ENCODE measurements at places on chromosomes 2 and 18.

GRCh38 chr18:50806208-50806616 lies 13.6 kb downstream of the MRO start:
- DNase-seq = no peak

GRCh38 chr2:121524685-121525425 lies 5.8 kb upstream of the RNU4ATAC start:
- DNase-seq = no peak

DNA sequence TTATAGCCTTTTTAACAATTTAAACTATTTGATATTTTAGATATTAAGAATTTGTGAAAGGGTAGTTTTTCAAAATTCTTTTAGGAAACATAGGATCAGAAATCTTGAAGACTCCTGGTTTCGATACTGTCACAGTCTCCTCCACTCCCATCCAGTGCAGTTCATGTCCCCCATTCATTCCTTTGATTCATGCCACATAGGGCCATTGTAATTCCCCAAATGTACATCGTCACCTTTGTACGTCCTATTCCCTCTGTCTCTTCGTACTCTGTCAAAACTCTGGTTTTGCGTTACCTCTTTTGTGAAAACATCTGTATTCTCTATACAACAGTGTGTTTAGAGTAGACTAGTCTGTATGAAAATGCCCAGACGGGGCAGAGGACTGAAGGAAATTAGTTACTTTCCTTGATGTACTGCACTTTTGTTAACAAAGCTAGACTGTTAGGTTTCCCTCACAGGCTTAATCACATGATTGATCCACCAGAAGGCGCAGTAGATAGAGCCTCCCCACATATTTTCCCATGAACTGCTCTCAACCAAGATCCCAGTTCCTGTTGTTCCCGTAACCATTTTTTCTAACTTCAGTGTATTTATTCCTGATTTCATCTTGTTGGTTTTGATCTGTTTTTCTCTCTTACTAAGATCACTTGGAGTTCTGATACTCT lies 2.5 kb downstream of the MRPL35 start:
- no peak for DNase-seq

DNA sequence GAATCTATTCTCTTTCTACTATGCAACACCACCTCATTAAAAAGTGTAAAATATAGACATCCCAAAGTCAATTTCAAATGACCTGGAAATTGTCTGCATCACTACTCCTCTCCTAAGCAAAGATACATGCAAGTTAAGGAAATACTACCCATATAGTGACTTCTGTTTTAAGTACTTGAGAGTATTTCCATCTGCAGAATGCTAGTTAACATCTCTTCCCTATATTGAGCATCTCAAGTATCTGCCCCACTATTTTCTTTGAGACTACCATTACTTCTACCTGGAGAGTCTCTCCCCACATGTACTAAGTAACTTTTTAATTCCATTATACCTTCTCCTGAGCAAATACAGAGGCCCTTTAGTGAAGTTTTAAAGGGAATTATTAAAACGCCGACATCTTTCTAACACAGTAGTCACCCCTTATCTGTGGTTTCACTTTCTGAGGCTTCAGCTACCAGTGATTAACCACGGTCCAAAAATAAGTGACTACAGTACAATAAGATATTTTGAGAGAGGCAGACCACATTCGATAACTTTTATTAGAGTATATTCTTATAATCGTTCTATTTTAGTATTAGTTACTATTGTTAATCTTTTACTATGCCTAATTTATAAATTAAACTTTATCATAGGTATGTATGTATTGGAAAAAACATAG lies 21.8 kb downstream of the CWC22 start:
- DNase-seq = no peak

GRCh38 chr18:48982266-48982665 lies 31.5 kb upstream of the SMAD7 start:
- DNase-seq = no peak

- no peak for DNase-seq
Measured at GRCh38 chr18:49754866-49755265, 58.5 kb downstream of the ACAA2 start.

DNA sequence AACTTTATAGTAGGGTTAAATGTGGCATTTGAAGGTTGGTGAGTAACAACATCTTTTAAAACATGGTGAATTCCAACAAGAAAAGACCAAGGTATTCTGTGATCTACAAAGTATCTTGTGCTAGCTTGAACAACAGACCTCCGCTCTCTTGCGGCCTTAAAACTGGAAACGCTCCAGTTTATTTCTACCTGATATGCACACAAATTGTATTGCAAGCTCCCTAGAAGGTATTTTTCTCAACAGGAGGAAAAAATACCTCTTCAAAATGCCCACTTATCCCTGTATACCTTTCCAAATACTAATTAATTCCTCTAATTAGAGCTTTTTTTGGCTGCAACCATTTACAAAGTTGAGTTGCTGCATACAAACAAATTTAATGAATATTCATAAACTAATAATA lies 69.5 kb downstream of the KCNH7 start:
- no peak for DNase-seq

- DNase-seq = peak; percentile 51
Measured at GRCh38 chr2:102103992-102104871, 38.3 kb upstream of the IL1R1 start.

- no peak for DNase-seq
Measured at GRCh38 chr2:11483806-11484617, 18.1 kb upstream of the E2F6 start.

DNA sequence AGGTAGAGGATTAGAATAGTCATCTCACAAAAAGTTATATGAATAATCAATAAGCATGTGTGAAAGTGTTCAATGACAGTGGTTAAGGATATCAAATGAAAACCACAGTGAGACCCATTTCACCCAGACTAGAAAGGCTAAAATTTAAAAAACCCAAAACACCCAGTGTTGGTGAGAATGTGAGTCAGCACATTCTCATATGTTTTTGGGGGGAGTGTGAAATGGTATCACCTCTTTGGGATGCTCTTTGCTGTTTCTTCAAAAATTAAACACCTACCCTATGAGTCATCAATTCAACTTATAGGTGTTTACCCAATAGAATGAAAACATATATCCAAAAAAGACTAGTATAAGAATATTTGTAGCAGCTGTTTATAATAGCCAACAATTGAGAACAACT lies 69.8 kb downstream of the MAP3K20 start:
- DNase-seq = no peak

DNA sequence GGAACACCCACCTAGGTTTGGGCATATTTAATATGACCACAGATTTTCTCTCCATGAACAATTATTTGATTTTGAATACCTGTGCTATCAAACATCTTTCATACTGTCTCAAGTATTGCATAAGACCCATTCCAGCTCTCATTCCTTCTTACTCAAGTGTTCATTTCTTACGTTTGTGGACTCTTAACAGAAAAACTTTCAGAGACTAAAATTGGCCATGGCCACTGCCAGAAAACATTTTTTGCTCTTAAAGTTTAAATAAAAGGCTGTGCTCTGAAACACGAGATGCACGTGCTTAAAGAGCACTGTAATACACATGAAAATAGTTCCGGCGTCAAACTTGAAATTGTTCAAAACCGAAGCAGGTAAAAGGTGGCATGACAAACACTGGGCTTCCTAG lies 89.3 kb downstream of the LIMS1 start:
- no peak for DNase-seq

DNA sequence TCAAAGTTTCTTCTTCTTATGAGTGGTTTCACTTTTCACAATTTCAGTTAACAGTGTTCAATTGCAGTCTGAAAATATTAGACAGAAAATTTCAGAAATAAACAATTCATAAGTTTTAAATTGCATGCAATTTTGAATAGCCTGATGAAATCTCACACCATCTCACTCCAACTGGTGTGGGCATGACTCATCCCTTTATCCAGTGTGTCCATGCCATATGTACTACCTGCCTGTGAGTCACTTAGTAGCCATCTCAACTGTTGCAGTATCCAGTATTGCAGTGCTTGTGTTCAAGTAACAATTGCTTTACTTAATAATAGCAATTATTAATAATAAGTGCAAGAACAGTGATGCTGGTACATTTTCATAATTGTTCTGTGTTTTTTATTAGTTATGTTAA lies 1202.5 kb downstream of the DSC3 start:
- no peak for DNase-seq

- DNase-seq = no peak
Measured at GRCh38 chr2:186841940-186842339, 7.0 kb downstream of the ZSWIM2 start.

DNA sequence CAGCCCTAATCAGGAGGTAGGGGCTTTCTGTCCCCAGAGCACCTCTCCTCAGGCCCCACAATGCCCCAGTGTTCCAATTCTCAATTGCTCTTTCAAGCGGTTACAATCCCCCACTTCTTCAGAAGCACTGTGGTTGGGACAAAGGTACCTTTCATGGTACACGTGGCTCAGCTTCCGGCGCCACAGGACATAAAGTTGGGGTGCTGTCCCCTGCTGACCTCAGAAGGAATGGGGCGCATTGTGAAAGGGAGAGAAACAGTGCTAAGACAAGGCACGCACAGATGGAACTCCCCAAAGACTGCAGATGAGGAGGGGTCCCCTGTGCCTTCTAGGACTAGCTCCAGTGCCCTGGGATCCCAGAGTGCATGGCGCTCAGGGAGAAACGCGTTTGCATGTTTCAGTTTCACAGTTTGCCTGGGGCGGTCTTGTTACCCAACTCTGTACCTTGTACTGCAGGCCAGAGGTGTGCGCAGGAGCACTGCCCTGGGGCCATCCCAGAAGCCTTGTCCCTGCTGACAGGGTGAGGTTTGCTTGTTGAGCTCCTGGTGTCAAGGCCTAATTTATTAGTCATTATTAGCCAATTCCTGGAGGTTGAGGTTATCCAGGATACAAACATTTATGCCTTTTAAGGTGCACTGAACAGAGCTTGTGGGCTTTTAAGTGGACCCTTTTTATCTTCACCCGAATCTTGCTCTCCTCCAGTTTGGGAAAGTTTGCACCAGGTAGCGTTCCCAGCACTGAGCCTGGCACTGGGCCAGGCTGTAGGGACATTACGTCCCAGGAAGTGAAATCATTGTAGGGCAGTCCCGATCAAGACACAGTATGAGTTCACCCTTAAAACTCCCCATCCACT lies 7.6 kb downstream of the CNDP1 start:
- DNase-seq = no peak

DNA sequence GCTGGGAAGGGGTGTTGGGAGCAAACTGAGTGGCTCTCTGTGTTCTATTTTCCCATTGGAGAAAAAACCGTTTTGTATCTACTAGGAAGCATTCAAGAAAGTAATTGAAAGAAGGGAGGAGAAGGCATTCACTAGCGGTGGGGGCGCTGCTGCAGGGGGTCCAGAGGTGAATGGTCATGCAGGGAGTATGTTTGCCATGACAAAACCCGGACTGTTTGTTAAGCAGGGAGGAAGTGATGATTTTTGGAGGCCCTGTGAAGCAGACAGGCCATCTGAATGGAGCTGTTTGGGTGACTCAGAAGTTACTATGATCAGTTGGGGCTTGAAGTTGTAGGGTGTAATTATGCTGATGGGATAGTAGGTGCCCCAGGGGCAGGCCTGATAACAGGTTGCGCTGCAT lies 7.0 kb downstream of the TAF4B start:
- DNase-seq = no peak

GRCh38 chr2:129318581-129319421 lies 660.7 kb upstream of the RAB6C start:
- no peak for DNase-seq

- no peak for DNase-seq
Measured at GRCh38 chr2:24313744-24314632, 46.3 kb downstream of the ITSN2 start.

DNA sequence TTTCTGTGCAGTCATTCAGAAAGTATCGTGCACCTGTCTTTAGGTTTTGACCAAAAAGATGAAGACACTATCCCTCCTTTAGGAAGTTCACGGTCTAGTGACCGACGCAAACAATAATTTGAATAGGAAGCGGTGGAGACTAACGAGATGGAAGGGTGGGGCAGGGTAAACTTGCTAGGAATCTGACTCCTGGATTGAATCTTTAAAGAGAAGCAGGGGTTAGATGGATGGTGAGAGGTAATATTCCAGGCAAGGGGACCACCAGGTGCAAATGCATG lies 651 bp upstream of the TXNL1 start:
- no peak for DNase-seq

- DNase-seq = no peak
Measured at GRCh38 chr2:200077838-200078237, 122.5 kb downstream of the MAIP1 start.

DNA sequence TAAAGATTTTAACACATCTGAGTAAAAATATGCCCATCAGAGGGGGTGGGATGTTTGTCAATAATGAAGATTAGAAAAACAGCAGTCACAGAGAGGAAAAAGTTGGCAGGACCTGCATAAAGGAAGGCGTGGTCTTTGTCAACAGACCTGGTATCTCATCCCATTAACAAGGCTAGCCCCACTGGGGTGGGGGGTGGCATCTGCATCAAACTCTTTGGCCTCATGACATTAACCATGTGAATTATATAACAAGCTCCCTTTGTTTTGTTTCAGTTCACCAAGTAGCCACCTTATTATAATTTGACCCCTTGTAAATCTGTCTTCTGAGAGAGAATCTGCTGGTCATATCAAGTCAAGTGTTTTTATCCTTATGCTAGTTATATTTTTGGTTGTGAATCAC lies 28.8 kb downstream of the NEMP2 start:
- DNase-seq = no peak

DNA sequence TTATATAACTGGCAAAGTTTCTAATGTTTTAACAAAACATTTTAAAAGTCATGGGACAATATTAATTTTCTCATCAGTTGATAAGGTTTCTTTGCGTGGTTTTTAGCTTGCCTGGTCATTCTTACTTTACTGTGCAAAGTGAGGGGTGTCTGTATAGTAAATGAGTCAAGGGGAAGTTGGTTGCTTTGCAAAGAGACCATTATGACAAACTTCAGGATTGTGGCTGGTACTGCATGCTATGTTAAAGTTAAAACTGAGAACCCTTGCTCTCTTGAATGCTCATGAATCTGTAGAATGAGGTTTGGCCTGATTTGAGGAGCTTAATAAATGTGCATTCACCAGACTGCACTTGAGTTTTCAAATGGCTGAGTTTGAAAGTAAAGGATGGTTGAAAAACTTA lies 47.0 kb downstream of the COL4A4 start:
- DNase-seq = no peak

DNA sequence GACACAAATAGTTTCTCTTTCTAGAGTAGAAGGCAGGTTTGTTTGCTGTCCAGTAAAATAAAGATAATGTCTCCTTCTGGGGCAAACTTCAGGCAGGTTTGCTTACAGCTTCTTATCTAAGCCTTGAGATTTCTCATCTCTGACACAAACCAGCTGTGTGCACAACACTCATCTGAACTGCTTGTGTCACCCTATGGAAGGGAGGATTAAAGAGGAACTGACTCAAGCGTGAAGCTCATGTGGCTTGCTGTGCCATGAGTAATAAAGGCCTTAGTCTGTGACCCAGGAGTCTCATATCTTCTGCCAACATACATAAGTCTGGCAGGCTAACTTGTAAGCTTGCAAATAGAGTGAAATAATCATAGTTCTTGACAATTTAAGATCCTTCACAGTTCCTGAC lies 24.2 kb upstream of the CPO start:
- DNase-seq = no peak

- no peak for DNase-seq
Measured at GRCh38 chr2:219174146-219174545, 2.6 kb downstream of the CNPPD1 start.

Measured in activated CD4-positive, alpha-beta memory T cell treated with anti-CD3 and anti-CD28 coated beads, Interleukin-2, amount 10 ng/mL, durations not matched to agents 7 days and 5 days (primary cell).